ENCODE measurements at places on chromosomes 4 and X.

GRCh38 chr4:95821867-95822266 lies 18.0 kb upstream of the PDHA2 start:
- DNase-seq: no peak

GRCh38 chr4:11548597-11549082 lies 119.9 kb upstream of the HS3ST1 start:
- DNase-seq: no peak

- no peak for DNase-seq
Measured at GRCh38 chr4:118918388-118918787, 29.7 kb downstream of the SYNPO2 start.

- DNase-seq: no peak
Measured at GRCh38 chr4:189255636-189256035, 685.0 kb upstream of the FRG1 start.

GRCh38 chr4:174193438-174194374 lies 89.8 kb downstream of the FBXO8 start:
- DNase-seq: no peak

DNA sequence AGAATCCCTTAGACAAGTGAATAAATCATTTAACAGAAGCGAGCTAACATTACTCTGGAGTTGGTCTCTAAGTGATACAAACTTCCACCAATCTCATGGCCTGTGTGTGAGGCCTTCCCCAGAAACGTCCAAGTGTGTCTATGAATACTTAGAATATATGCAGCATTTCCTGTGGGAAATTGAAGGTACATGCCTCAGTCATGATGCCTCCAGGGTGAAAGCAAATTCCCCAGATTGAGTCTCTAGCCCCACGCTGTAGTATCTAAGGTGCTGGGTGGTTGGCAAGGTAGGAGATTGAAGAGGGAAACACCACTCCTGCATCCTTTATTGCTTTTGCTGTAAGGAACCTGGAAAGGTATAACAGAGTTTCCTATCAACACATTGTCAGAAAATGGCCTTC lies 113.8 kb downstream of the IL13RA2 start:
- DNase-seq: no peak

GRCh38 chr4:128809477-128810330 lies at the start of gene JADE1:
JADE1 (plus strand) TSS chr4:128809700; CDS start chr4:128831759, 22,059 bp downstream.
- peak; percentile 78 for DNase-seq

- no peak for DNase-seq
Measured at GRCh38 chr4:10122236-10122932, 5.8 kb upstream of the WDR1 start.

DNA sequence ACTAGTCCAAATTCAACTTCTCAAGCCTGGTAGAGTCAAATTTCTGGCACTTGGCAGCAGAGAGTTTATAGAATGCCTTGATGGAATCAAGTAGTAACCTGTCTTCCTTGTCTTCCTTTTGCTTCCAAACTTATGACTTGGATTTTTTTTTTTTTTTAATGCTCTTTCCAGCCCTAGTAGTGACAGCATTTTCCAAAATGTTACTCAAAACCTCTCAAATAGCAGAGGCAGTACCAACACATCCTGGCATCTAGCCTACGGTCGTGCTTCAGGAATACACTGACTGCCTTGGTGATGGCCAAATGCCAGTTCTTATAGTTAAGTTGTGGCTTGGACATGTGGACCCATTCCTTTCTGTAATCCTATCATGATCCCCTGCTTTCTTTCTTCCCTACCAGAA lies 46.0 kb downstream of the GALNT7 start:
- no peak for DNase-seq

GRCh38 chr4:13470379-13470778 lies 13.8 kb downstream of the RAB28 start:
- DNase-seq: no peak

- DNase-seq: no peak
Measured at GRCh38 chr4:101287324-101287723, 60.0 kb downstream of the PPP3CA start.

GRCh38 chrX:76850851-76851250 lies 423.3 kb downstream of the MAGEE1 start:
- DNase-seq: no peak

- DNase-seq: no peak
Measured at GRCh38 chrX:20515841-20516461, 249.2 kb upstream of the RPS6KA3 start.

- no peak for DNase-seq
Measured at GRCh38 chrX:20388594-20388993, 121.9 kb upstream of the RPS6KA3 start.

- no peak for DNase-seq
Measured at GRCh38 chr4:25991340-25991739, 77.3 kb downstream of the SMIM20 start.

DNA sequence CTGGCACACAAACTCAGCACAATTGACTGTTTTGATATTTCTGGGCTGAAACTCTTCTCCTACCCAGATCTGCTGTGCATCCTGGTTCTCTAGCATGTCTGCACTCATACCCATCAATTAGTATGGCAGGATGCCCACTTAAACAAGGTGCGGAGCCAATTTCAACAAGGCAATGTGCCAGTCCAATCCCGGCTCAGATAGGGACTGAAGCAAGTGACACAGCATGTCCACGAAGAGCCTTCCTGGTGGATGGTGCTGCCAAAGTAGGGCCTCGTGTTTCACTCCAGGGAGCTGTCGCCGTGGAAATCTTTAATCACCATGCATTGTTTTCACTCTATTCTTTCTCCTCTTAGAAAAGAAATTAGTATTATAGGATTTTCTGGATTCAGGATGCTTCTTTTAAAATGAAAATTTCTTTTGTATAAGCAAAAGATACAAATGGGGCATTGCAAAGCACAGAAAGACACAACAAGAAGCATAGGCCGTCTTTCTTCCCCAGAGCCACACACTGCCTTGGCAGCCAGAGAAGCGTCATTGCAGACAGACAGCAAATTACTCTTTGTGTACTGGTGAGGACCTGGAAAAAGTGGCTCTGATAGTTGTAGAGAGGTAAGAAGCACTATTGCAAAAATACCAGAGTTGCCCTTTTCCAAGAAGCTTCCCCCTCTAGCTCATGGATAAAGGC lies 40.6 kb upstream of the LSM6 start:
- DNase-seq: no peak

- no peak for DNase-seq
Measured at GRCh38 chrX:123600181-123600580, 132.7 kb downstream of the THOC2 start.

All from stimulated activated CD4-positive, alpha-beta T cell treated with anti-CD3 and anti-CD28 coated beads, Interleukin-1b, Interleukin-23, amount 100 ng/mL, for 1 hour (primary cell).